ENCODE measurements at places on chromosomes 11 and 22. TPM values are rescaled to one million over a fixed set of nuclear protein-coding genes. Genes with fewer than 3 reads are reported as not detected.

Gene MCAM
- 2.9 TPM for total RNA-seq

GRCh38 chr11:2208691-2209369, 37.2 kb upstream of the TH start:
- DNase-seq, result peak; percentile 9

- DNase-seq, result no peak
Observed at GRCh38 chr22:49500942-49501395, 326.7 kb downstream of the BRD1 start.

Gene ACTN3
- total RNA-seq, result not detected

- DNase-seq, result no peak
Observed at GRCh38 chr11:50275133-50275532, 242.5 kb downstream of the OR4C45 start.

Gene MYOD1
- not detected for total RNA-seq

Gene APOA5
- total RNA-seq, result not detected

Gene MMP12
- total RNA-seq, result not detected

GRCh38 chr11:102010776-102011494, 36.3 kb upstream of the CFAP300 start:
- DNase-seq, result no peak
